ENCODE measurements at places on chromosomes 11 and 22. TPM values are rescaled to one million over a fixed set of nuclear protein-coding genes. Genes with fewer than 3 reads are reported as not detected.

MTFP1 gene
- 7.8 TPM for polyA plus RNA-seq

- DNase-seq = no peak
Measured at GRCh38 chr11:110903830-110904229, 191.6 kb upstream of the ARHGAP20 start.

GRCh38 chr11:2136952-2137201, 2.3 kb downstream of the IGF2 start:
- no peak for DNase-seq

KDELR3 gene
- 11.0 TPM for polyA plus RNA-seq

DNA sequence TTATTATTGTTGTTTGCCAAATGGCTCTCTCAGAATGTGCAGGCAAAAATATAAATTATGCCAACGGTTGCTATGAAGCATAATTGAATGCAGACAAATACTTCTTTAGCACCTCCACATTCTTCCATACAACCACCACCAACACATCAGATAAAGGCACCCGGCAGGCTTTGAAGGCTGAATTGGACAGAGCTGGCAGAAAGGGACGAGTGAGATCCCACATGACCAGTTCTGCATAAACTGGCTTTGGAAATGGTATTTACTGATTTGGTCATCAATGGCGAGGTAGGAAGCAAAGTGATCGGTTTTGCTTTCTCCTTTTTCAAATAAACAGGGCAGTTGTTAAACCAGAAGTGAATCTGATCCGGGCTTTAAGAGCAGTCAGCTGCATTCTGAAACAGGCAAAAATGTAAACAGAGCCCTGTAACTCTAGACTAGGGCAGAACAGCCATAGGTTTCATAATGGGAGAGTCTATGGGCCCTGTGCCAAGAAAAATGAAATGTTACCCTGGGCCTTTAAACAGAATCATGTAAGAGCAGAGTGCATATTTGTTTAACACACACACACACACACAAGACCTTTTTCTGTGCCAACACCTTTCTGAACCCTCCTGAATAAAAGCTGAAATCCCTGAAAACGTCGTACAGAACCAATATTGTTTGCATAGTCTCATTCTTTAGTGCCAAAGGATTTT, 97.7 kb downstream of the MPPED2 start:
- peak; percentile 73 for DNase-seq

Data from left kidney (tissue), 8 donors.